ENCODE measurements at places on chromosomes 1 and 21. TPM values are rescaled to one million over a fixed set of nuclear protein-coding genes. Genes with fewer than 3 reads are reported as not detected.

DNA sequence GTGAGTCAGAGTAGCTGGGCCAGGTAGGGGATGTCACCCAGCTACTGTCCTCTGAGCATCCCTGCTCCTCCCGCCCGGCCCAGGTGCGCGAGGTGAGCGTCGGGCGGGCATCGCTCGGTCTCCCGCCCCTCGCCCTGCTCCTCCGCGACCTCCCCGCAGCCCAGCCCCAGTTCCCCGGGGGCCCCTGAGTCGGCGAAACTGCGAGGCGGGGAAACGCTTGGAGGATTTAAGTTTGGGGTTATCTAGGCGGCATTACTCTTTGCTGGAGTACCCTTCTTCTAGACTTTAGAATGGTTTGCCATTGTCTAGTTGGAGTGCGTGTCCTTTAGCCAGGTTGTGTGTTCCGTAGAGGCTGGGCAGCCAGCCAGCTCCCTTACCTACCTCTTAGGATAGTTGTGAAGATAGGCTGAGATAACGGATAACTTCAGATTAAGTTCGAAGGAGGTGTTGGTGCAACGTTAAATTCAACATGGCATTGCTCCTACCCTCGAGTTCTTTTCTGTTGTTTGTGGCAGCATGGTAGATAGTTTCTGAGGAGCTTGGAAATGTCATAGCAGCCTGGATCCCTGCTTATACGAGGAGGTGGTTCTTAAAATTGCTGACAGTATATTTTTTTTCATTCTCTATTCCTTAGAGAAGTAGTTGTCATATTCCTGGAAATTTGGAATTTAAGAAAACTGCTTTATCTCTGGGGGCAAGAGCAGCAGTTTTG lies 697 bp downstream of the AGO3 start:
- no peak for DNase-seq

The SON gene
- total RNA-seq = 212 TPM

- no peak for DNase-seq
Measured at GRCh38 chr21:35905096-35905962, 155.0 kb downstream of the SETD4 start.

The KIF2C gene
- total RNA-seq = 1.3 TPM

DNA sequence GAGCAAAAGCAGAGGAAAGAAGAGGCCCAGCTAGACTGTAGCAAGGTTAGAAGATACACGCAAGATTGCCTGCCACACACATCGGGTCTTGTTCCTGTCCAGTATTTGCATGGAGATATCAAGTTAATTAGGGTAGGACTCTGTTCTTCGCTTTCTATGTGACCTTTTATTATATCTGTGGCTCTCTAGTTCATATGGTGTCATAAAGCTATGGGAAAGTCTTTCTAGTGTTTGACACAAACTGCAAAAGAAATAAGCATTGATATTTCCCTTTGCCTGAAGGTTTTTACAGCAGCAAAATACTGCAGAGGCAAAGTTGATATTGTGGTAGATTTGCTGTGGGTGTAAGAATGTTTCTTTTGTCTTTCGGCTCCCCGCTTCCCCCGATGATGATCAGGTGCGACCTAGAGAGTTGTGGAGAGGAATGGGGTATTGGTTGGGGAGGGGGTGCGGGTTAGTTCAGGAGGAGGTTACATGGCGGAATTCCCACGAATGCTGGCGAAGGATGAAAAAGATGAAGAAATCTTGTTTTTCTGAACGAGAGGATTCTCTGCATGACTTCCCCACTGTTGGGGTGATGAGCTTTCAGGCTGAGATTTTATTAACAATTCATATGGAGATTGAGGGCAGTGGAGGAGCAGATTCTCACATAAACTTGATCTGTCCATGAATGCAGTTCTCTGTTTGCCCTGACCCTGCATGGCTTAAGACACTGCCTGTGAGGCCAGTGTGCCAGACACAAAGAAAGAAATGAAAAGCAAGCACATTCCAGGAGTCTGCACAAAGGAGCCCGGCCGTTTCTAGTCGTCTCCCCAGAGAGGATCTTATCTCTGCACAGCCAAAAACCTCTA lies 550.2 kb downstream of the USP25 start:
- no peak for DNase-seq

DNA sequence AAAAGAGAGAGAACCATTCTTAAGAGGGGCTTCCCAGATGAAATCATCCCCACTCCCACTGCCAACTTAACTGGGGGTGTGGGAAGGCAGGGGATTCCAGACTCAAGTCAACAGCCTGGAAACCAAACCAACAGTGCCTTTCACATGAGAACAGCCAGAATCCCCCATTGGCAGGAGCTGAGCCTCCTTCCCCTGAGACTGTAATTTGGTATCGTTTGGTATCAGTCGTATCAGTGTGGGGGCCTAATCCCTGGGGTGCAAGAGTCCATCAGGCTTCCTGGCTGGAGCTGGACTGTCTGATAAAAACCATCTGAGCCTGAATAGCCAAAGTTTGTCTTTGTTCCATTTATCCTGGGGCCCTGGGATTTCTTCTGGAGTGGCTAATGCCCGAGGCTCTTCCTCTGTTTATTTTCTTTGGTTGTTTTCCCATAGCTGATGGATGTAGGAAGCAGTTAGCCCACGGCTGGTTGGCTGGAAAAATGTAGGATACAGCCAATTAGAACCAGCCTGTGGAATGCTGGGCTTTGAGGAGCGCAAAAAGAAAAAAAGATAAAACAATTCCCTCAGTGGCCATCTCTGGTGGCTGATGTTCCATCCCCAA lies 84.6 kb downstream of the LAMC2 start:
- DNase-seq = no peak
